AG04449 (cell line): ENCODE measurements at places on chromosomes 7 and 10.

GRCh38 chr10:94013331-94013760 lies 19.6 kb downstream of the PLCE1 start:
- no peak for DNase-seq

DNA sequence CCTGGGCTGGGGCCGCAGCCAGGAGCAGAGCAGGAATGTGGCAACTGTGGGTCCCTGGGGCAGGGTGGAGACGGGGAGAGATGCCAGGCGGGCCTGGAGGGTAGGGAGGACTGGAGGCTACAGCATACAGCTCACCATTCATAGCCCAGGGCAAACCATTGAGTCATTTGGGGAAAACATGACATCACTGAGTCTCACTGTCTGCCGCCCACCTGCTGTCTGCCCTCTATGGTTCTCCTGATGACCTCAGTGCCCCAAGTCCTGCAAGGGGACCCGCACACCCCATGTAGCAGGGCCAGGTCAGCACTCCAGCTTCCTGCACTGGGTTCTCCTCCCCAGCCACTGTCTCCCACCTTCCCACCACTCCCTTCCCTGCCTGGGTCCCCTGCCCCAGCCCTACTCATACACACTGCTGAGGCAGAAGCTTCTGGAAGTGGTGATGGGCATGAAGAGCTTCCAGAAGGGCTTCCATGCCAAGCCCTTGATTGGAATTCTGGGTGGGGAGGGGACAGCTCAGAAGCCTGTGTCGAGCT lies 10.4 kb downstream of the CHST3 start:
- DNase-seq: no peak

GRCh38 chr10:57689596-57690297 lies 577.9 kb downstream of the IPMK start:
- no peak for DNase-seq

- DNase-seq: no peak
Observed at GRCh38 chr10:80690434-80690833, 152.7 kb downstream of the SH2D4B start.

DNA sequence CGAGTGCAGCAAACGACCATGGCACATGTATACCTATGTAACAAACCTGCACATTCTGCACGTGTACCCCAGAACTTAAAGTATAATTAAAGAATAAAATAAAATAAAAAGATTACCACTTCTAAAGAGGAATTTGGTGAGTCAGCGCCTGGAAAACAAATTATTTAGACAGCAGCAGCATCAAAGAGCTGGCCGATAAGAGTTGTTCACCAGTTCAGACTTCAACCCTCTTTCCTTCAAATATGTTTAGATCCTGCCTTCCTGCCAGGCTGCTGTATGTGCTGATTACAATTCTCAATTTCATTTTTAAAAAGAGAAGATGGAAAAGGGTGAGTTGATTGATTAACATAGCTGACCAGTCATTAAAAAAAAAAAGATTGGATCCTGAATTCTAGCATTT lies 672.0 kb upstream of the NRP1 start:
- no peak for DNase-seq

- DNase-seq: no peak
Observed at GRCh38 chr10:79129361-79129997, 60.7 kb downstream of the ZMIZ1 start.

DNA sequence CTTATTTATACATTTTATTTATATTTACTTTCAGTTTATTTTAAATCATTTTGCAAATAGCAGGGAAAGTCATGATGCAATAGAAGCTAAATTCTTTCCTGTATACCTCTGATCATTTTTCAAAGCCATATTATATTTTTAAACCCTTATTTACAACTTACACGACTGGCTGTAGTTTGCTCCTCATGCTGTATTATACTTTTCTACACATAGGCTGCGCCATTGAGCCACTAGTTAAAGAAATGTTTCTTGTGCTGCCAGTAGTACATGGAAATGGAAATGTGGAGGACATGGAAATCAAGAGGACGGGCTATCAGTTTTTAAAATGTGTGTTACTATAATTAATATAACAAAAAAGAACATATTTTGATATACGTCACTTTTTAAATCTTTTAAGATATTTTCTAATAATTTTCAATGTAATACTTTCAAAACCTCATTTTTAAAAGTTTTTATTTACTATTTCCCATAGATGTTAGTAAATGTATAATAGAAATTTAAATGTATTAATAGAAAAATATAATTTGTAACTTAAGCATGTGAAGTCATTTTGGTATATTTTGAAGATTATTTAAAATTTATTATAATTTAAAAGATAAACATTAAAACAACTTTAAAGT lies 118.5 kb downstream of the VTI1A start:
- no peak for DNase-seq

- no peak for DNase-seq
Observed at GRCh38 chr10:76969366-76969948, 668.2 kb downstream of the KCNMA1 start.

- DNase-seq: no peak
Observed at GRCh38 chr7:109343678-109344077, 774.0 kb downstream of the DNAJB9 start.

DNA sequence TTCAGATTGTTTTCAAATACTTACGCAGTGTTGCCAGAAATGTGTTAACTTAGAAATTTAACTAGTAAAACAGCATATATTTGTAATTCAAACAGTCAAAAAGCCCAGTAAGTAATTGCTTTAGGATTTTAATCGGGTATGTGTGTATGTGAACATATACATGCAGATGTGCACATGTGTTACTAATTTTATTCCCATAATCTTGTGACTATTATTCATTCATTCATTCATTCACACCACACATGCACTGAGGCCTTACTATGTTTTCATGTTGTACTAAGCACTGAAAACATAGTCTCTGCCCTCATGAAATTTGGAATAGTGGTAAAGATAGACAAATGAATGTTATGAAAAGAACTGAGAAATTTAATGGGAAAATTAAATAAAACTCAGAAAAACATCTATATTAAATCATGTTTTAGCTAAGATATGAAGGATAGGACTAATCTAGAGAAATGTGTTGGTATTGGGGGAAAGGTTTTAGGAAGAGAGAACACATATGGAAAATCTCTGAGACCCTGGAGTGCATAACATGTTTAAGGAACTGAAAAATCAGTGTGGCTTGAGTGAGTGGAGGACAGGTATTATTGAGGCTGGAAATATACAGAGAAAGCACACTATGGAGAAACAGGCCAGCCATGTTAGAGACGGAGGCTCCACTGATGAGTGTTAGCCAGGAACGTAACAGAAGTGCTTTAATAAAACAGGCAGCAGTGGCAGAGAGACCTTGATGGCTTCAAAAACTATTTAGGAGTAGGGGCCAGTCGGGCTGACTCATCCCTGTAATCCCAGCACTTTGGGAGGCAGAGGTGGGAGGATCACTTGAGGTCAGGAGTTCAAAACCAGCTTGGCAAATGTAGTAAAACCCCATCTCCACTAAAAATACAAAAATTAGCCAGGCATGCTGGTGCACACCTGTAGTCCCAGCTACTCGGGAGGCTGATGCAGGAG lies 80.3 kb downstream of the HDAC9 start:
- no peak for DNase-seq

DNA sequence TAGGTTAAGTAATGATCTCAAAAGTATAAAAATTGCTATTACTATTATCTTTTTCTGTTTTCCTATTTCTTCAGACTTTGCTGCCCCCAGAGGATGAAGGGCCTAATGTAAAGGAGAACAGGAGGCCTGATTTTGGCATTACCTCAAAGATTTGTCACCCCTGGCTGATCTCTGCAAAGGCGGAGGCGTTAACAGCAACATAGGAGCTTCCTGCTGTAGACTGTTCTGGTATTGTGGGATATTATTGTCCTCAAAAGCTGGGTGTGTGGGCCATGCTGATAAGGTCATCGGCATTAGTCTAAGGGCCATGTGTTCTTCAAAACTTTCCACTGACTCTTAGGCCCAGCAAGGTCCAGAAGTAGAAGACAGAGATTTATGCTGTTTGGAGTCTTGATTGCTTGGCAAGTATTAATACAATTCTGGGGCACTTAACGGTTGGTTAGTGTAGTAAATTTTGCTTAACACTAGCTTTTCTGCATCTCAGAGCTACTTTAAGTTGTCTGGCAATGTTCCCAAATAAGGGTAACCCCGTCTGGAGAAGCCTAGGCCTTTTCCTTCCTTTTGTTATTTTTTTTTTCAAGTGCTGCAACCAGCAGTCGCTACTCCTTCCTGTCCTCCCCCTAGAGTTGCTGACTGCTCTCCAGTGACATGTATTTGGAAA lies 14.0 kb upstream of the ENTPD1 start:
- DNase-seq: no peak

GRCh38 chr7:149595541-149595940 lies 97.9 kb upstream of the ZNF746 start:
- DNase-seq: no peak

- DNase-seq: no peak
Observed at GRCh38 chr7:71488308-71488707, 356.4 kb downstream of the GALNT17 start.
